ENCODE measurements at places on chromosomes 1 and 21.

DNA sequence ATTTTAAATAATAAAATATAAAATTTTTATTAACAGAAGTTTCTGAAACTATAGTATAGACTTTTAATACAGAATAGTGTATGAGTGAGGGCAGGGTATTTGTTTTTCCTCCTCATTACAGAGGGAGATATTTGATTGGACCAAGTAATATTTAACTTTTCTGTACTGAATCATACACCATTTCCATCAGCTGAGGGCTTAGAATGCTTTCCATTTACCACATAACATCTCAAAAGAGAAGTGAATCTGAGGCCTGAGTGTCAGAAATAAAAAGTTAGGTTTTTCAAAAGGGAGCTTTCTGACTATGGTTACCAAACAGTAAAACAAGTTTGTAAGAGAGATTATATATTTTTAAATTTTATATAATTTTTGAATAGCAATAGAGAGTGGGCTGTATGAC, 29.5 kb downstream of the TLCD4 start:
- DNase-seq: no peak

GRCh38 chr1:215526147-215526845, 40.8 kb upstream of the KCTD3 start:
- peak; percentile 59 for DNase-seq

DNA sequence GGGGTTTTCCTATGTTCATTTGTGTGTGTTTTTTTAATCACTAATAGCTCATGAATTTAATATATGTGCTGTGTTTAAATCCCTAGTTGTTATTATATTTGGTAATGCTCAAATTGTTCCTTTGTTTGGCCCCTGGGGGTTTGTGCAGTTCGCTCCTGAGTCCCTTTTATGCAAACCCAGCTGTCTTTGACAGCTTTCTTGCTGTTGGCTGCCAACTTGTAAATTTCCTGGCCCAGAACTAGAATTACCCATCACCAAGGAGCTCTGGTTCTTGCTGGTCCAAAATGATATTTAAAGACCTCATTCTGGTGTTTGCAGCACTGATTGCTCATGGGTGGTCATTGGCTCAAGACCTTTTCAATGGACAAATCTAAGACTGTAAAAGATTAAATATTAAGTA, 39.6 kb upstream of the PGBD5 start:
- no peak for DNase-seq

DNA sequence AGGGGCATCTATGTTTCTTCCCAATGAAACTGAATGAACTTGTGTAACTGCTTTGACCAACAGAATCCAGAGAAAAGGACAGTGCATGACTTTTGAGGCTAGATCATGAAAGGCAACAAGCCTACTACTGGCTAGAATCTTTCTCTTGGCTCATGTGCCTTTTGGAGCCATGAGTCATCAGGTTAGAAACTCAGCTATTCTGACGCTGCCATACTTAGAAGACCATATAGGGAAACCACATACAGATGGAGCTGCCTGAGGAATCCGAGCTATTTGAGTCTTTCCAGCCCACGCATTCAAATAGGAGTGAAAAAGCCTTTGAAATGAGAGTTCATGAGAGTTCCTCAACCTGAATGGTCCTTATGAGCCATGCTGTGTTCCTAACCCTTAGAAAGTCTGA, 738.5 kb upstream of the CHRM3 start:
- peak; percentile 60 for DNase-seq

GRCh38 chr1:234603221-234604204, 6.5 kb downstream of the IRF2BP2 start:
- DNase-seq: no peak

- DNase-seq: peak; percentile 63
Observed at GRCh38 chr1:184002071-184002470, 35.5 kb downstream of the COLGALT2 start.

GRCh38 chr1:174367892-174368291, 79.9 kb upstream of the GPR52 start:
- no peak for DNase-seq

DNA sequence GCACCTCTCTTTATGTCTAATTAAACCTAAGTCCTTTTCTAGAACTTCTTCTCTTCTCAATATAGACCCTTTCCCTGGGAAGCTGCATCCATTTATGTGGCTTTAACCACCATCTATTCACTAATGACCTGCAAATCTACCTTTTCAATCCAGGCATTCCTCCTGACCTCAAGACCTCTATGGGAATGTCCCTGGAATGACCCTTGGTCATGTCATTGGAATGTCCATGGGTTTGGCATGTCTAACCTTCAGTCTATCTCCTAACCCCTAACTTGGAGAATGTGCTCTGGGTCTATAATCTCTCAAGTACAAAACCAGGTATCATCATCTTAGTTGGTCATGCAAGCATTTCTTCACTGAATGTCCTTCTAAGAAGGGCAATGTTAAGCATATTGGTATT, 196.1 kb downstream of the KCNH1 start:
- no peak for DNase-seq

DNA sequence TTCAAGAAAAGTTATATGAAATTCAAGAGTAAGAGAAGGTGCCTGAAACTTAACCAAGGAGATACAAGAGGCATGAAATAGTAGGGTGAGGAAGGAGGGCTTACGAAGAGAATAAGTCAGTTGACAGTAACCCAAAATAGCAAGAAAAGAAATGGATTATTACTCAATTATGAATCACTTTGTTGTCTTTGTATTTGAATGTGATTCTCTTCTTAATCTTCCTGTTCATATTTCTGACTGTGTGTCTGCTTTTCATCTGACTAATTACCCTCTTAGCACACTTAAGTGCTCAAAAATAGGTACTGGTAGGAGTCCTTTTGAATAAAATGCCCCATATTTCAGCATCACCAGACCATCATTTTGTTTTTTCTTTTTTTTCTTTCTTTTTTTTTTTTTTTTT, 39.4 kb downstream of the GLMN start:
- no peak for DNase-seq

GRCh38 chr1:181014477-181015250, 8.0 kb downstream of the STX6 start:
- DNase-seq: no peak

- DNase-seq: peak; percentile 86
Observed at GRCh38 chr1:32716312-32717148, 14.0 kb upstream of the SYNC start.

DNA sequence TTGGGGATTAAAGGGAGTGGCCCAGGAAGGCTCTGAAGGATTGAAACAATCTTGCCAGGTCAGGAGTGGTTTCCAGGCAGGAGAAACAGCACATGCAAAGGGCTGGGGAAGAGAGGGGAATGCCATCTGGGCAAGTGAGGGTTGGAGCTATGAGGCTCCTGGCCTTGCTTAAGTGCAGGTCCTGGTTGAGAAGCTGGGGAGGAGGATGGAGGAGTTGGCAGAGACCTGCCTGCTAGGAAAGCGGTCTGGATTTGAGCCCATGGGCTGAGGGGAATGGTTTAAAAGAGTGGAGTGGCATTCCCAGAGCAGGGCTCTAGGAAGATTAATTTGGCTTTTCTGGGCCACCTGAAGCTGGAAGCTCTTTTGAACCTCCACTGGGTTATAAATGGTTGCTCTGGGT, 9.2 kb downstream of the IGSF21 start:
- DNase-seq: no peak

GRCh38 chr1:185961664-185962063, 227.5 kb downstream of the HMCN1 start:
- no peak for DNase-seq

GRCh38 chr1:169860187-169860586, 33.5 kb downstream of the SCYL3 start:
- no peak for DNase-seq

DNA sequence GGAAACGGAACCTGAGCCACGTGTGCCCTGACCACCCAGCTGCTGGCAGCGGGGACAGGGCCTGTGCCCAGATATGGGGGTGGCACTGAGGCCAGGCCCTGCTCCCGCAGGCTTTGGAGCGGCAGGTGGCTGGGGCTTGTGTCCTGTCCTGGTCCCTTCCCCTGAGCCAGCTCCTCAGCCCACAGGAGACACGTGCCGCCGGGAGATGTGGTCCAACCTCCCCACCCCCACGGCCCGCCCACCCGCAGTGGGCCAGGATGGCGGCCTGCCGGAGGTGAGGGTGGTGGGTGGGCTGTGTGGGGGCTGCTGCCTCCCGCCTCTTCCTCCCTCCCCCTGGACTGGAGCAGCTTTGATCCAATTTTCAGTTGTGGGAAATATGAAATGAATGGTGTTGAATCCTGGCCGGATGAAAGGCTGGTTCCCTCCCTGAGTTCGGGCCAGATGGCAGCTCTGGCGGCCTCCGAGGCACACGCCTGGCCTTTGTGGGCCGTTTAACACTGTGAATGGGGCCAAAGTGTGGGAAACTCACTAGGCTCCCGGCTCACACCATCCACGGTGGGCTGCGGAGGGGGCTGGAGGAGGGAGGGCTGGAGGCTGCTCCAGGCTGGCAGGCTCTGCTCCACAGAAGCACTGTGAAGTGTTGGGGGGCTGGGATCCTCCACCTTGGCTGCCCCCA, 2.6 kb upstream of the HES5 start:
- DNase-seq: peak; percentile 60

GRCh38 chr1:83927061-83927460, 71.9 kb downstream of the TTLL7 start:
- DNase-seq: no peak

GRCh38 chr1:101050869-101051268, 25.3 kb upstream of the DPH5 start:
- no peak for DNase-seq

DNA sequence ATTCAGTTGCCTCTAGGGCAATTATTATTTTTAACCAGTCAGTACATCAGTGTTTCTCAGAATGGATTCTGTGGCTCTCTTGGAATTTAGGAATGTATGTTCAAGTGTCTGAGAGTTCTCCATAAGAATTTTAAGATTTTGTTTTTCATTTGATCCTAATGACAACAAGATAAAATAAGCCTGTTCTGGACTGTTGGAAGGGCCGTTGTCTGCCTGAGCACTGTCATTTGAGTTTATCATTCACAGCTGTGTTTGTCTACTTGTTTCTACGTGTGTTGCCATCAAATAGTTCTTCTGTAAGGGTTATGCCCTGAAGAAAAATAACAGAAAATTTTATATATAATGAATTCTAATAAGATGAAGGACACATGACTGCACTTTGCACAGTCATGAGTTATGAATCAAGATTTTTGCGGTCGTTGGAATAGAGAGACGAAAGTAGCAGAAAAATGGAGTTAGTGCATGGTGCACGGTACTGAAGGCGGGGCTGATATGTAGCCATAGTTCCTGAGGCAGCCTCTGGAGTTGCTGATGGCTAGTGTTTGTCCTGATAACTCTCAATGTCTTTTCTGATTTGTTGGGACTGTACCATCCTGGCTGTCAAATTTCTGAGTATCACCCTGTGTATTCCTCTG, 92.5 kb downstream of the NOS1AP start:
- DNase-seq: no peak
